CD4-positive, alpha-beta T cell (primary cell): ENCODE measurements at places on chromosomes 4 and X.
A peak's percentile ranks its signal among the peaks of the same experiment; 100 is the strongest.

GRCh38 chrX:7983581-7983980, 56.4 kb upstream of the PNPLA4 start:
- DNase-seq, result no peak

- DNase-seq, result peak; percentile 25
Observed at GRCh38 chr4:125313497-125313896, 1.3 kb upstream of the FAT4 start.

DNA sequence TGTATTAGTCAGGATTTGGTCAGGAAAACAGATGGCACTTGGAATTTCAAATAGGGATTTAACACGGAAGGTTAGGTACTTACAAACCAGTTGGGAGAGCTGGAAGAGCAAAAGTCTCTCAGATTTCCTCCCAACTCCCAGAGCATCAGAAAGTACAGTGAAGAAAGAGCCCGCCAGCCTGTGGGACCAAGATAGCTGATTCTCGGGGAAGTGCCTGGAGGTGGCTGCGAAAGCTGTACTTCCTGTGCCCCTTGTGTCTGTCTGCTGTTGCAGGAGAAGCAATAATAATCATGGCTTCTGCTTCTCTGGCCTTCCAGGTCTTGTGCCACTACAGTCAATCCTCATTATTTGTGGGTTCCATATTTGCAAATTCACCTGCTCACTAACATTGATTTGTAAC, 221.0 kb upstream of the BCOR start:
- no peak for DNase-seq

DNA sequence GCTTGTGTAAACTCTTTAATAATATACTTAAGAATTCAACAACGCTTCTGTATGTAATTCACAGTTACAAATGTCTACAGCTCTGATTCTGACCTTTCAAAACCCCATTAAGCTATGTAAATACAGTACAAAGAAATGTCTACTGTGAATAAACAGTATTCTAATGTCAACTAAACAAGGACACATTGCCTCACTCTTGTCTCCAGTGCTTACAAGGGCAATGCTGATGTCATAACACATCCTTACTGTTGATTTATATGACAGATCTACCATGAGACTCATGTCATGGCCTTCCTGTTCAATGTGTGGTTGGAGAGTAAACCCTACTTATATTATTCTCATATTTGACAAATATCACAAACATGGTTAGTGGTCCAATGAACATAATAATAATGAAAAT, 256.1 kb upstream of the ADGRL3 start:
- DNase-seq, result no peak

DNA sequence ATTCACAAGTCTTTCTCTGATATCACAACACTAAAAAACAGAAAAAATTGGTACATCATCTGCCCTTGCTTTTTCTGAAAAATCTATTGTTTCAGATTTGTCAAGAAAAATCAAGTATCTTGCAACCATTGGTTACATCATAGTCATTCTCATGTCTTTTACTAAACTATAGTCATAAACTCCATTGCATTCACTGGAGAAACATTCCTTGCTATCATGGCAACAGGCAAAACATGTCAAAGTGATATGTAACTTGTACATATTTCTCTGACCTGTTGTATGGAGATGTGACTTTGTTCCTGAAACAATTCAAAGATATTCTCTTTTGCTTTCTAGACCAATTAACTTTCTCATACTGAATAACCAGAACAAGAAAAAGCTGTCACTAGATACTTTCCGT, 121.9 kb upstream of the ANK2 start:
- no peak for DNase-seq

- DNase-seq, result no peak
Observed at GRCh38 chrX:153884136-153884535, 1.8 kb downstream of the L1CAM start.

DNA sequence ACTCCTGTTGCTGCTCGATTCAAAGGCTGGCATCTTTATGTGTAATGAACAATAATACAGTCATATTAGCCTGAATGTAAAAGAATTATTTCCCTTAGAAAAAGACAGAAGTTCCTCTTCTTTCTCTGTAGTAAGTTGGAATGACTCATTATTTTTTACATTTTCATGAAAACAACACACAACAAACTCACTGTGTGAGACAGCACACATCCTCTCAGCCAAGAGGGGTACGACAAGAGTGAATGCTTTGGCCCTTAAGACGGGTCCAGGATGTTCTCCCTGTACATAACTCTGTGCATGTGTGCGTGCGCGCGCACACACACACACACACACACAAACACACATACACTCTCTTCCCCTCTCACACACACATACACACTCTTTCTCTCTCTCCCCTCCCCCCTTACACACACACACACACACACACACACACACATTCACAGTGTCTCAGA, 72.8 kb downstream of the MANBA start:
- DNase-seq, result no peak

GRCh38 chr4:113781439-113782040, 20.0 kb upstream of the CAMK2D start:
- peak; percentile 64 for DNase-seq

DNA sequence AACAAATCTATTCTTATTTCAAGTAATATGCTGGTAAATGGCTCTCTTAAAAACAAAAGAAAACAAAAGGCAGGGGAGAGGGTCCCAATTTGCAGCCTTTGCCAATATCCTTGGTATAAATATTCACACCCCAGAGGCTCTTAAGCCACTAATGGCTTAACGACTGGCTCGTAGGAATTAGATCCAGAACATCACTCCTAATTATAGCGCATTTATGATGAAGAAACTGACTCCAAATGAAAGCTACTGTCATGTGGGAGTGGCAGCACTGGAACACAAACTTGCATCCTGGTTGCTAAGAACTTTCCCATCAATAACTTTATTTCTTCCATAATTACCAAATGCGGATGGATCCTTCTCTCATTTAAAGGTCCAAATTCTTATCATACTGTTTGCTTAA, 138.7 kb downstream of the FRYL start:
- DNase-seq, result no peak

DNA sequence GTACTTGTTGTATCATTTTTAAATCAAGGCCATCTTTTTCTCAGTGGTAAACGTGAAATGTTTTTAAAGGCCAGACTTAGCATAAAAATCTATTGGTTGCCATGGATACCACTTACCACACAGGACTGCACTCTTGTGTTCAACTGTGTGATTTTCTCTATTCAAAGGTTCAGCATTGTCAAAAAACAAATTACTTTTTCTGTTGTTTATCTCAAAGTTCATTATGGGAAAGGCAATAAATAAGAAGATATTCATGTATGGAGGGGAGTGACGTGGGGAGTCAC, 231.0 kb upstream of the GATB start:
- DNase-seq, result no peak

DNA sequence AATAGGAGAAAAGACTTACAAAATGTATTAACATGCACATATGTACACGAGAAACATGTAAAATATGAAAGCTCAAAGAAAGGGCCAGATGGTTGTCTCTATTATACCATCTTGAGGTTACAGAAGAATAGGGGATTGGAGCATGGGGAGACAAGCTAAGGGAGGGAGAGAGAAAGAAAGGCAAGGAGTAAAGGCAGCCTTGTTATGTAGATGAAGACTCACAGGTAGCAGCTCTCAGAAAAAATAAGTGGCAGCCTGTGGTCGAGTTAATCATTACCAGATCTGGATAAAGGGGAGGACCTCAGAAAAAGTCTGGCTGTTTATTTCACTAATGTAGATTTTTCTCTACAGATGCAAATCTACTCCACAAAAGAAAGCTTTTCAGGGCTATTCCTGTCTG, 26.6 kb upstream of the PPP1R2C start:
- DNase-seq, result no peak
